ENCODE measurements at places on chromosomes 1 and 21. TPM values are rescaled to one million over a fixed set of nuclear protein-coding genes. Genes with fewer than 3 reads are reported as not detected.

RIIAD1 gene
- total RNA-seq: not detected

ANGPTL1 gene
- total RNA-seq: not detected

TAS1R1 gene
- total RNA-seq: not detected

CYP4A11 gene
- not detected for total RNA-seq

TRAF3IP3 gene
- not detected for total RNA-seq

OR2T11 gene
- total RNA-seq: not detected

UTS2 gene
- total RNA-seq: not detected

PTAFR gene
- 0.14 TPM for total RNA-seq

ST6GALNAC3 gene
- 39.0 TPM for total RNA-seq

LCE2B gene
- total RNA-seq: not detected

HSPA6 gene
- 0.22 TPM for total RNA-seq

LCE1F gene
- total RNA-seq: not detected

LENEP gene
- total RNA-seq: 0.40 TPM

SPRR3 gene
- not detected for total RNA-seq

PGBD5 gene
- total RNA-seq: under 0.01 TPM

PRR9 gene
- not detected for total RNA-seq

KRTAP21-2 gene
- total RNA-seq: not detected

KANK4 gene
- total RNA-seq: not detected

PEAR1 gene
- total RNA-seq: 45.9 TPM

DCDC2B gene
- not detected for total RNA-seq

UAP1 gene
- 185 TPM for total RNA-seq

TNFRSF14 gene
- 21.3 TPM for total RNA-seq

CACNA1S gene
- not detected for total RNA-seq

UBL4B gene
- total RNA-seq: not detected

RGS16 gene
- not detected for total RNA-seq

ALX3 gene
- total RNA-seq: not detected

GREM2 gene
- not detected for total RNA-seq

ASTN1 gene
- total RNA-seq: not detected

MCOLN3 gene
- total RNA-seq: not detected

RBM11 gene
- not detected for total RNA-seq

ZNF695 gene
- 3.2 TPM for total RNA-seq

FAM72B gene
- total RNA-seq: 6.4 TPM

KAZN gene
- 1.5 TPM for total RNA-seq

AMY2B gene
- 1.6 TPM for total RNA-seq

FNBP1L gene
- total RNA-seq: 63.6 TPM

FALEC gene
- not detected for total RNA-seq

NUDT4B gene
- total RNA-seq: 76.2 TPM

AMY1B gene
- not detected for total RNA-seq

Data from thoracic aorta endothelial cell (primary cell).